NCI-H1105 treated with DMSO at 0.1 percent for 48 hours (cell line): ENCODE measurements at places on chromosomes 16 and 17.

DNA sequence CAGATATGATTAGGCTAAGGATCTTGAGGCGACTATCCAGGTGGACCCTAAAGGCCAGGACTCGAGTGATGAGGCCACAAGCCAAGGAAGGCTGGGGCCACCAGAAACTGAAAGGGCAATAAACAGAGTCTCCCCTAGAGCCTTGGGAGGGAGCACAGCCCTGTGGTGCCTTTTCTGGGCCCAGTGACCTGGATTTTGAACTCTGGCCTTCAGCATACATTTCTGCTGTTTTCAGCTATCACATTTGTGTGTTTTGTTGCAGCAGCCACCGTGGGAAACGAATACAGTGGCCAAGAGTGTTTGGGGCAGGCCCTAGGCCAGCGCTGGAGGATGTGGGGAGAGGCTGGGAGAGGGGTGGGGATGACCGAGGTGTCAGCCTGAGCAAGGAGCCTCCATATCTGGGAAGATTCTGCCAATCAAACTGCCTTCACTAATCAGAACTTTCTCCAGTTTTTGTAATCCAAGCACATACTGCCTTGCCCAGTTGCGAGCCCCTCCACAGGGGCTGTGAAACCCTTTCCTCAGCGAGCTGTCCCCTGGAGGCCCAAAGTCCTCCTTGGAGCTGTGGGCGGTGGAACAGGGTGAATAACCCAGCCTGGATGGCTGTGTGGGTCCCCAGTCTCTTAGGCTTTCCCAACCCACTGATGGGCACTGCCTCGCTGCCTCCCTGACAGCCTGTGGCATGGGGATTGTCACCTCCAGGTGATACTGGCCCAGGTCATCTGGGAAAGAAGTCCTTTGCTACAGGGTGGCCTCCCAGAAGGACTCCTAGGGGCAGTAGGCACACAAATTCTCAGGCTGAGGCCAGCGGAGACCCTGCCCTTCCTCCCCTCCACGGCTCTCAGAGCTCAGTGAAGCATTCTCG is 16.8 kb downstream of the B9D1 start:
- DNase-seq, result no peak

GRCh38 chr16:85381738-85382592 is 231.2 kb upstream of the GSE1 start:
- DNase-seq, result no peak

DNA sequence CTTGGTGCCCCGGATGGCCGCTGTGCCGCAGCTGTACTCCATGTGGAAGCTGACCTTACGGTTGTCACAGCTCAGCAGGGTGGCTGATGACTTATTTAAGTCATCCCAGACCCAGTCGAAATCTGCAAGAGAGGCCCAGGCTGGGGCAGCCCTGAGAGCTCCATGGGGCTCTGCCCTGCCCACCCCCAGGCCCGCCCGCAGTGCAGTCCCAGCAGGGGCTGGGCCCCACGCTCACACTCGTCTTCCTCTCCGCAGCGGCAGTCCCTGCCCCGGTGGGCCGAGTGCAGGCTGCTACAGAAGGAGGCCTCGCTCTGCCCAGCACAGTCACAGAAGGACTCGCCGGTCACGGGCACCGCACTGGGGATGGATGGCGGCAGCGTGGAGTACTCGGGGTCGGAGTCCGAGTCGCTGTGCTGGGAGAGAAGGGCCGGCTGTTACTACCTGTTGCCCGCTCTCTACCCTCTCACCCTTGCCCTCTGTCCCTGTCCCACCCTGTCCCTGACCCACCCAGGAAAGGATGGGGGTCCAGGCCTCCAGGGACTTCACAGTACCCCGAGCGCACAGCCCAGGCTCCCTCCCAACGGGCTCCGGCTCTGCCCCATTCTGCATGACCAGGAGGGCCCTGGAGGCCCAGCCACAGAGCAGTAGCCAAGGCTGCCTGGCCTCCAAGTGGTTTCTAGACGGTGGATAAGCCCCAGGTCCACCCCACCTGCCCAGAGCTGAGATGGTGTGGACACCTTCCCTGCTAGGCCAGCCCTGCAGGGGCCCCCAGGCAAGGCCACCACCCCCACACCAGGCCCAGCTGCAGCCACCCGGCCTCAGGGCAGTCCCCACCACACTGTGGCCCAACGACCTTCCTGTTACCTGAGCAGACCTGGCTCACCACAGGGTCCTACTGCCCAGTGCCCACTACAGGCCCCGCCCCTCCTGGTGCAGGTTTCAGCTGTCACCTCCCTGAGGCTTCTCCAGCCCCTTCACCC is 3.9 kb downstream of the SPSB3 start:
- DNase-seq, result no peak

DNA sequence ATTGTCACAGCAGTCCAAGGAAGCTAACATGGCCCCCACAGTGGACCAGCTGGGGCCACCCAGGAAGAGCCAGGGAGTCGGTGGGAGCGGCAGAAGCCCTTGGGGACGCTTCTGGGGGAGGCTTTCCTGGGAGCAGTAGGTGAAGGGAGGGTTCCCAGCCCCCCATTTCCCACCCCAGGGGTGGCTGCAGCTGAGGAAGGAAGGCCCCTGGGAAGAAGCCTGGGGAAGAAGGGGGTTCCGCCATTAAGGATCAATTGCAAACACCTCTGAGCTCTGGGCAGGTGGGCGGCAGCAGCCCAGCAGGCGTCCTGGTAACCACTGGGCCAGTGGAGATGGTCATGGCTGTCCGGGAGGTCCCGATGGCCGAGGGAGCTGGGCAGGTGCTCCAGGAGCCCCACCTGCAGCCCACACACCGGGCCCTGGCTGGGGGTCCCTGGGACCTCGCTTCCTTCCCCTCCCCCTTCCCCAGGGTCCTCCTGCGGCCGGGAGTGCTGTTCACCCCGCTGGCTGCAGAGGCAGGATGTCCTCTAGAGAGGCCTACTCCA is 592 bp upstream of the PERCC1 start:
- no peak for DNase-seq

GRCh38 chr17:66637491-66637890 is 197.4 kb upstream of the CACNG5 start:
- no peak for DNase-seq

- DNase-seq, result no peak
These were observed 31.1 kb downstream of the BAIAP2 start for GRCh38 chr17:81066072-81066471.

- DNase-seq, result no peak
These were observed 18.8 kb downstream of the CDC42EP4 start for GRCh38 chr17:73293031-73293430.
